ENCODE measurements at places on chromosomes 1 and 21.

- DNase-seq, result no peak
Observed at GRCh38 chr21:45940091-45940490, 41.5 kb upstream of the COL6A1 start.

DNA sequence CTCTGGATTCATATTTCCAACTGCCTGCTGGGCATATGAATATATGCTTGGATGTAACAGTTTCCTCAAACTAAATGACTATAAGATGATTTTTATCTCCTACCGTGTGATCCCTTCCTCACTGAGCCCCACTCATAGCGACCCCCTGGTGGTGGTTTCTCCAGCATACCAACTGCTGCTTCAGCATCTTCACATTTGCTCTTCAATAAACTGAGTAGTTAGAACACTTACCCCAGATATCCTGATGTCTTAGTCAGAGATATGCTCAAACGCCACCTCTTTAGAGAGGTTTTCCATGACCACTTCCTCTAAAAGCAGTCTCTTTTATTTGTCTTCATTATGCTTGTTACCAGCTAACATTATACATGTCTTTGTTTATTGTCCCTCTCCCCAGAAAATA, 10.2 kb upstream of the HNRNPR start:
- no peak for DNase-seq

DNA sequence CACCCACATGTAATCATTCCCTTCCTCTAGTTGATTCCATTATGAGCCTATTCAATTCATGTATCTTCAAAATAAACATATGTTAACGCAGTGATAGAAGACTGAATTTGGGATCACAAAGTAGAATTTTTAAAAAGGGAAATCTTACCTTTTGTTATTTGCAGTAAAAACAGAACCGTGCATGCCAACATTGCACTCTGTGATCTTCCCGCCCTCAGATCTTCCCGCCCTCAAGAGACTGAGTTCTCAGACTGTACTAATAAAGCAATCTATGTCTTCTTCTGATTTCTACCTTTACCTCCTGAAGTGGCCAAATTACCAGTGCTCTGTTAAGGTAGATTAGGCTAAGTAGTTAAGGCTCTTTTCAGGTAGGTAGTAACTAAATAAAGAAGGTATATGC, 3.6 kb upstream of the SUCO start:
- no peak for DNase-seq

DNA sequence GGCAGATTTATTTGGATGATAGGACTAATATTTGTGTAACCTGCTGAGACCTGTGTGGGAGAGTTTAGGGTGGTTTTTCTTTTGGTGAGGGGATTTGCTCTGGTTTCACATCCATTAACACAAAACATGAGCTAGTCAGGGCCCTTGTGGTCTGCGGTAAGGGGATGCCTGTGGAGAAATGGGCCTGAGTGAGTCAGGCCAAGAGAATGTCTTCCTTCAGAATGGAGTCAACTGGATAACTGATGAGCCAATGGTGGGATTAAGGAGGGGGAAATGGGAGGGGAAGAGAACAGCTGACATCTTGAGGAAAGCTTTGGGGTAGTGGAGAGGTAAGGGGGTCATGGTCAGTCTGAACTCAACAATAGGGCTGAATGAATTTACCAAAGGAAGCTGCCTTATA, 13.9 kb downstream of the WNT2B start:
- peak; percentile 87 for DNase-seq

GRCh38 chr1:231668826-231669225, 42.2 kb downstream of the DISC1 start:
- DNase-seq, result no peak

DNA sequence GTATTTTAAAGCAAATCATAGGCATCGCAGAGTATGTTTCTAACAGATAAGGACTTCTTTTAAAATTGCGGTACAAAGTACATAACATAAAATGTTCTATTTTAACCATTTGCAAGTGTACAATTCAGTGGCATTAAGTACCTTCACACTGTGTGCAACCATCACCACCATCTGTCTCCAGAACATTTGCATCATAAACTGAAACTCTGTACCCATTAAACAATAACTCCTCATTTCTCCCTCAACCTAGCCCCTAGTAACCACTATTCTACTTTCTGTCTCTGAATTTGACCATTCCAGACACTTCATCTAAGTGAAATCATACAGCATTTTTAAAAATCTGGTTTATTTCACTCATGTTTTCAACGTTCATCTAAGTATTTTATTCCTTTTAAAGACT, 16.6 kb upstream of the ATF3 start:
- DNase-seq, result no peak

DNA sequence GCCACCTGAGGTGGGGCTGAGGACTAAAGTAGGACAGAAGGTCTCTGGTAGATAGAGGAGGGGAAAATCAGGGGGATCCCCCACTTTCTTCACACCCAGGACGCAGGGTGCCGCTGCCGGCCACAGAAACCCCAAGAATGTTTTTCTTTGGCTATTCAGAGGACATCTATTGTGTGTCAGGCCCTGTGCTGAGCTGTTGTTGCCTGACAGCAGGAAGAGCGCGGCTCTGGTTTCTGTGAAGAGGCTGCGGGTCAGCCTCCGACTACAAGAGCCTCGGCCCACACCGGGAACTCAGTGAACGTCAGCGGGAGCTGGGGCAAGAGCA, 407 bp upstream of the PIGV start:
- no peak for DNase-seq

DNA sequence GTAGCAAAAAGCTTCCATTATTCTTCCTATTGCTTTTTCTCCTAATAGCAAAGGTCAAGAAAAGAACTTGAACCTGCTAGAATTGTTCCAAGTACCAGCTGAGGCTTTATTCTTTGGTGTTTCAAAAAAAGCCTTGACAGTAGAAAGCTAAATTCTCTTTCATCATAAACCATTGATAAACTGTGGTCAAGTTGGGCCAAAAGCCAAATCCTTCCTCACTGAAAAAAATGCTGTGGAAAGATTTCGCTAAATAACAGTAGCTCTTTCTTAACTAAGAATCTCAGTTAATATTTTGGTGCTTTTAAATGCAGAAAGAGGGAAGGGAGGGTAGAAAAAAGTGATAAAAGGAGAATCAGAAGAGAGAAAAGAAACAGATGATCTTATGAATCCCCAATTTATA, 14.0 kb upstream of the JAM2 start:
- no peak for DNase-seq

DNA sequence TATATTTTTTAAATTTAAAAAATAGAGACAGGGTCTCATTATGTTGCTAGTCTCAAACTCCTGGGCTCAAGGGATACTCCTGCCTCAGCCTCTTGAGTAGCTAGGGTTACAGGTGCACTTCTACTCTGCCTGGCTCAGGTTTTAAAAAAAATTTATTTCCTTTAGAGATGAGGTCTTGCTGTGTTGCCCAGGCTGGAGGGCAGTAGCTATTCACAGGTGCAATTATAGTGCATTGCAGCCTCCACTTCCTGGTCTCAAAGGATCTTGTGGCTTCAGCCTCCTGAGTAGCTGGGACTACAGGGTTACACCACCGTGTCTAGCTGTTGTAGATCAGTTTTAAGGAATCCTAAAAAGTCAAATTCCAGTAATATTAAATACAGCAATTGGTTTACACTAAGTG, 5.0 kb downstream of the RNF11 start:
- no peak for DNase-seq

GRCh38 chr1:7084232-7084894, 299.1 kb downstream of the CAMTA1 start:
- no peak for DNase-seq

- no peak for DNase-seq
Observed at GRCh38 chr1:32056598-32056997, 16.1 kb upstream of the TMEM39B start.

DNA sequence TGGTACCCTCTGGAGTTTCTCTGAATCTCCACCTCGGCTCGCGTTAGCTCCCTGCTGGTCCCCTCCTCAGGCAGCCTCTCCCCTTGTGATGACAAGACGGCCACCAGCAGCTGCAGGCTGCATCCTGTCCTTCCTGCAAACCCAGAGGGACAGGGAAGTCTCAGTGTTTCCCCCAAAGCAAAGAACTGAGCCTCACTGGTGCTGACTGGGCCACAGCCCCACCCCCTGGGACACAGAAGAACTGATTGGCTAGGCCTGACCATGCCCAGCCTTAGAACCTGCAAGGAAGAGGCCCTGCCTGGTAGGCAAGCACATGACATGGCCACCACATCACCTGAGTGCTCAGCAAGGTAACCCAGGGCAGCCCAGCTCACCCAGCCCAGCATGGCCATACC, 34.6 kb downstream of the TMEM51 start:
- no peak for DNase-seq

DNA sequence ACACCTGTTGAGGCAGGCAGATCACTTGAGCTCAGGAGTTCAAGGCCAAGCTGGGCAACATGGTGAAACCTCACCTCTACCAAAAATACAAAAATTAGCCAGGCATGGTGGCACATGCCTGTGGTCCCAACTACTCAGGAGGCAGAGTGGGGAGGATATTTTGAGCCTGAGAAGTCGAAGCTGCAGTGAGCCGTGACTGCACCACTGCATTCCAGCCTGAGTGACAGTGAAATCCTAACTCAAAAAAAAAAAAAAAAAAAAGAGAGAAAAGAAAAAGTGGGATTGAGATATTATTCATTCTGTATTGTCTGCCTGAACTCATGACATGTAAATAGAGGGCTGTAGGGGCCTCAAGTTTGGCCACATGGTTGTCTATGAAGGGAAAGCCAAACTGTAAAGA, 37.3 kb downstream of the WNT2B start:
- DNase-seq, result peak; percentile 46

DNA sequence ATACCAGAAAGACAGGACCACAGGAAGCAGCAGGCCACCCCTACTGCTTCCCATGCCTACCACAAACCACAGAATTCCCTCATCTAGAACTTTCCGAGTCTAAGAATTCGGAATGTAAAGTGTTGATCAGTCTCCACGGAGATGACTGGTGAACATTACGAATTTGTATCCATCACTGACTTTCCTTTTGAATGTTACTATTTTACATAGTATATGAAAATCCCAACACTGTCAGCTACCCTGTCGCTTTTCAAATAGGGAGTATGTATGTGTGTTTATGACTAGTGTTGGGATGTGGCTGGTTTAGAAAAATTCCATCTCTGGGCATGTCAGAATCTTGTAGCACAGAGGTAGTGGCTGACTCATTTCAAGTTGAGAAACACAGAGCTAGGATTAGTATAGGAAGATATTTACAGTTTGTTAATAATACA, 118.2 kb downstream of the COQ8A start:
- DNase-seq, result peak; percentile 47

GRCh38 chr1:37476460-37477197, 2.2 kb downstream of the ZC3H12A start:
- peak; percentile 91 for DNase-seq

DNA sequence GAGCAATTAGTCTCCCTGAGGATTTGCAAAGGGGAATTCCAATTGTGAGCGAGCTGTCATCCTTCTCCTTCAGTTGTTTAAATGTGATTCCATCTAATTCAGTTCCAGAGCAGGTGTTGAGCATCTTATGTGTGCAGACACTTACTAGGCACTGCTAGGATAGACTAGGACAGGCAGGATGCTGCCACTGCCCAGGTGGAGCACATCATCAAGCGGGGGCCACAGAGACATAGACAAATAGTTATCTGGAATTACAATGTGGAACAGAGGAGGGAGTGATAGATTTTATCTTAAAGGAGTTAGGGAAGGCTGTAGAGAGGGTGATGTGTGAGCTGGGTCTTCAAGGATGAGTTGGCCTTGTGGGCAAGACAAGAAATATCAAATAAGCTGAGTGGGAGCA, 55.9 kb downstream of the CDC7 start:
- no peak for DNase-seq

GRCh38 chr1:155051777-155052398, 772 bp downstream of the ADAM15 start:
- peak; percentile 69 for DNase-seq

DNA sequence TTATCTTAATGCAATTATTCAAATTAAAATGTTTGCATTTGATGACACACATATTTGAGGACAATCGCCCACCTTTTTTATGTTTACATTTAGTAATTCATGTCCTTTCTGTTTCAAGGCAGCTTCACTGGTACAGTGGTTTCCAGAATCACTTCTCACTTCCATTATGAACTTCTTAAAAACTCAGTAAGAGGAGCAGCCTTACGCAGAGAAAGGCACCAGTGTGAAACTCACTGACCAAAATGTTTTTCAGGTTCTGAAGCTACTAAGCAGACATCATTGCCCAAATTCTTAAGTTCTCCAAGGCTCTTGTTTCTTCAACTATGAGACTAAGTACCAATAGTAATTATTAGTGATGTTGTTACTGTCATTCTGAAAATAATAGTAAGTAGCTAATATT, 353.1 kb upstream of the CXADR start:
- no peak for DNase-seq

DNA sequence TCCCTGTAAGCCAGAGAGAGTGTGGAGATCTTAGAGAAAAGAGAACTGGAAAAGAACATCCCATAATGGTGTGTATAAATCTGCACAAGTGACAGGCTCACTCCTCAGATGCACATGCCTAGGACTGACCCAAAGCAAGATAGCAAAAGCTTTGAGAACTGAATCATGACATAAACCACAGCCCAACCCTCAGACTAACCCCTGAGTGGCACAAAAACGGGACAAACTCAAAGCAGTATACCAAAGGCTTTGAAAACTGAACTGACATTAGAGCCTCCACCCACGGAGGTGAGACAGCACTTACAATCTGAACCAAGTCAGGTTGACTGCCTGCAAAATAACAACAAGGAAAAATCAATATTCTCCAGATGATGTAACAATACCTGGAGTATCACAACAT, 70.8 kb downstream of the TIAM1 start:
- no peak for DNase-seq

DNA sequence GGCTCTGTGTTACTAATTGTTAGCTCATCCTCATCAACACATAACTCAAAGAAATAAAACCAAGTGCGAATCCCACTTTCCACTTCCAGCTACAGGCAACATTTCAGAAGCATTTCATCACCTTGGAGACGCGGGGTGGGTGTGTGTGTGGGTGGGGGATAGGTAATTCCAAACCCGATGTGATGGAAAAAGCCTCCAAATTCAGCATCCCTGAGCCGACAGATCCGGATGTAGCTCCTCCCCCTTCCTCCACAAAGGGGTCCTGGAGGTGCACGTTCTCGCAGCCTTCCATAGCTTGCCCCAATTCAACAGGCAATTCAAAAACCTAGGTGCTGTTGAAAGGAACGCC, 486 bp downstream of the HSPA13 start:
- peak; percentile 39 for DNase-seq

GRCh38 chr1:9294910-9295636, 2.4 kb downstream of the SPSB1 start:
- DNase-seq, result peak; percentile 53
